NCI-H69 (cell line): ENCODE measurements at places on chromosomes 4 and X.

DNA sequence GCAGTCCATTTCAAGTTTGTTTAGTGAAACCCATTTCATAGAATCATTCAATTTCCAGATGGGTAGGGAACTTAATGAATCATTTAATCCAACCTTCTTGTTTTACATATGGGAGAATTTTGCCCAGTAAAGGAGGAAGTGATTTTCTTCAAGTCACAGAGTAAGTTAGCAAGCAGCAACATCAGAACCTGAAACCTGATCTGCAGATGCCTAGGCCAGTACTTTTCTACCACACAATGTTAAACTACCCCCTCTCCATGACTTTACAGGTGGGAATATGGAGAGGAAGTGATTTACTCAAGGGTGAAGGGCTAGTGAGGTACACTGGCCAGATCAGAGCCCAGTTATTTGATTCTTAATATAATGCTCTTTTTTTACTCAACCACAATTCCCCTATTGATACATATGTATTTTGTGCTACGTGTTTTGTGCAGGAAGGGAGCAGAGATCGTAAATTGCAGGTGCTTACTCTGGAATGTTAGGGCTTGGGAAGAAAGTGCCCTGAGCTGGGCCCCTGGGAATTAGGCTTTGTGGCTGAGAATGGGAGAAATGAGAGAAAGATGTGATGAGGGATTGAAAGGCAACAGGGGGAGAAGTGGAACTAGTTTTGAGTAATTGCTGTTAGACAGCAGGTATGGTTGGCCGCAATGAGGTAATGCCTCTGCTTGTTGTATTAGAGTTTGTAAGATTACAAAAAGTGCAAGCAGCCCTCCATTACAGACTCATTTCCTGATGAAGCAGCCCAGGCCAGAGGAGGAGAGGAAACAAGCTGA, 6.8 kb downstream of the LHFPL1 start:
- DNase-seq, result no peak

DNA sequence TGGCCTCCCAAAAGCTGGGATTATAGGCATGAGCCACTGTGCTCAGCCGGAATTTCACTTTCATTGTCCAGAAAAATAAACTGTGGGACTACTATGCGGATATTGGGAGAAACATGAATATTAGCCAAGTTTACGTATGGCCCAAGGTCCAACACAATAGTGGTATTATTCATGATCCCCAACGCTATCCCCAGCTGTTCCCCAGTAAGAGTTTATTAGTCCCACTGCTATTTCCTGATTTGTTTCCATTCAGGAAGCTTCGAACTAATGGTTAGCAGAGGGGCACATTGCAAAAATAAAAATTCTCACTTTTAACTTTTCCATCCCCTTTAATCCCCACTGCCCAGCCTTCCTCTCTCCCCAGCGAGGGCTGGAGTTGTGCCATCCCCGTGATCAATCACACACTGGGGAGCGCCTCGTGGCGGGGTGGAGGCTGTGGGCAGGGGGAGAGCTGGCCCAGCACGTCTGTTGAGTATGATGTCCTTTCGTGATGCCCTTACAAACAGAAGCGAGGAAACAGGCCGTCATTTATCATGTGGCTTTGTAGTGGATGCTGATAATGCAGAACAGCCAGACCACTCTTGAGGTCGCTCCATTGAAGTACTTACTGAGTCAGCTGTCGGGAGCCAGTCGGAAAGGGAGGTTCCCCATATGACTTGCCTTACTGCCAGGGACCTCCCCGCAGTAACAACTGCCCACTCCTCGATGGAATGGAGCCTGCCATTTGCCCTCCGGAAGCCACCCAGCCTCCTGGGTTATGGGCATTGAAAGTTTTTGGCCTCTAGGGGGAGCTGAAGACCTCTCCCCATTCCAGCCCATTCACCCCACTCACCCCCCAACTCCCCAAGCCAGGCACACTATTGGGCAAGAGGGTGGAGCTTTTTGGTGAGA, 117.0 kb downstream of the KDR start:
- peak; percentile 1 for DNase-seq

DNA sequence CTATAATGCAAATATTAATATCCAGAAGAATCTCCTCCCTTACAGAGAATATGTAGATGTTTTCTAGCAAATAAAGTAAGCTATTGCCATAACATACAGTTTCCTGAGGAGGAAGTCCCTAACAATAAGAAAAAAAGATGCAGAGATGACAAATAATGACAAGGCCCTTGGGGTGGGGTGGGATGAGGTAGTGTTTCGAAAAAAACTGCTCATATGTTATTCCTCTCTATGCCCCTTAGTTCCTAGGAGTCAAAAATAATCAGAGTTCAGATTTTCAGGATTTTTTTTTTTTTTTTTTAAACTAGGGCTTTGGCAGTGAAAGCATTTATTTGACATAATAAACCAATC, 99.0 kb downstream of the ZAR1 start:
- no peak for DNase-seq

DNA sequence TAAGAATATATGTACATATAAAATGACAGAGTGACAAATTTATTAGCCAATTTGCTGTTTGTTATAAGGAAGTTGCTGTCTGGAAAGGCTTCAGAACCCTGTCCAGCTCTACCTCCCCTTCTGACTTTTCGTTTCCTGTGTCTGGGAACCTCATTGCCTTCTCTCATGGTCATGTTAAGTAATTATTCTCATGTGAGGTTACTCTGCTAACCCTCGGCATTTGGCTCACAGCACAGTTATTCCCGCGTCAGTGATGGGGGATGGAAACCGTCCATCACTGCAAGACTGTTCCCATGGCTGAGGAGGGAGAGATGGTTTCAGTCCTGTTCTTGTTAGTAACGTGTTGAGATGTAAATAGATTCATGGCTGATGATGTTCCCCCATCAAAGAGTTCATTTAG, 11.9 kb downstream of the EDNRA start:
- DNase-seq, result no peak

GRCh38 chrX:118941147-118941546, 33.3 kb upstream of the LONRF3 start:
- no peak for DNase-seq

GRCh38 chrX:154373340-154374306, 811 bp downstream of the FLNA start:
- peak; percentile 75 for DNase-seq

GRCh38 chr4:7197910-7198309, 5.6 kb downstream of the SORCS2 start:
- peak; percentile 35 for DNase-seq

DNA sequence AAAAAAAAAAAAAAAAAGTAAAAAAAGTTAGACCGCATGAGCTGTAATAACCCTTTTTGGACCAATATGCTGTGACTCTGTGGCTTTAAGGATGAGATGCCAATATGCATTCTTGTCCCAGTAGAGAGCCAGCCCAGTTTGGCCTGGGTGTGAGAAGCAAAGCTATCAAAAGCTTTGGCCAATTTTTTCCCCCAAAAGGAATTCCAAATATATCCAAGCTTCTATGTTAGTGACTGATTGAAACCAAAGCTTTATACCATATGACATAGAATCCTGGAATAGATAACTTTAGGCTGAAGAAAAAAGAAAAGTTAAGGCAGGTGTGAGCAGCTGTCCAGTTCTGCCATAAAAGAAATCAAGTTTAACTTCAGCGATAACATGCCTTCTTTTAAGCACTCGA, 30.5 kb upstream of the RBPJ start:
- DNase-seq, result no peak

DNA sequence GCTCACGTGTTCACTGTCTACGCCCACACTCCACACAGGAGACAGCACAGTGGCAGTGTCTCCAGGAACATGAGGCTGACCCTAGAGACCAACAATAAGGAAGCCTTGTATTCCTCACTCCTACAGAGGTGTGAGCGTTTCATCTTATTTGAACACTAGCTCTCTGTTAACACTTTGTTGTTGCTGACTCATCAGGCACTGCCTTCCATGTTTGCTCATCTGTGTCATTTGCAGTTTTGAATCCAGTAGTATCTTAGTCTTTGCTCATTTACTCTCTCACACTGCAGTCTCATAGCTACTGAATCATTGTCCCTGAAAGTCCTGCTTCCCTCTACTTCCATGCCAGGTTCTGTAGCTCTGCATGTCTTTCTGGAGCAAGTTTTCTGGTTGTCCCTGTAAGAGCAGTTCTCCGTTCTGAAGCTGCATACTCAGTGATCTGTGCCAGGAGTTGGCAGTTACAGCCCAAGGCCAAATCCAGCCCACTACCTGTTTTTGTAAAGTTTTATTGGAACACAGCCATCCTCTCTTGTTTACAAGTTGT, 80.3 kb upstream of the DCLK2 start:
- DNase-seq, result peak; percentile 73

DNA sequence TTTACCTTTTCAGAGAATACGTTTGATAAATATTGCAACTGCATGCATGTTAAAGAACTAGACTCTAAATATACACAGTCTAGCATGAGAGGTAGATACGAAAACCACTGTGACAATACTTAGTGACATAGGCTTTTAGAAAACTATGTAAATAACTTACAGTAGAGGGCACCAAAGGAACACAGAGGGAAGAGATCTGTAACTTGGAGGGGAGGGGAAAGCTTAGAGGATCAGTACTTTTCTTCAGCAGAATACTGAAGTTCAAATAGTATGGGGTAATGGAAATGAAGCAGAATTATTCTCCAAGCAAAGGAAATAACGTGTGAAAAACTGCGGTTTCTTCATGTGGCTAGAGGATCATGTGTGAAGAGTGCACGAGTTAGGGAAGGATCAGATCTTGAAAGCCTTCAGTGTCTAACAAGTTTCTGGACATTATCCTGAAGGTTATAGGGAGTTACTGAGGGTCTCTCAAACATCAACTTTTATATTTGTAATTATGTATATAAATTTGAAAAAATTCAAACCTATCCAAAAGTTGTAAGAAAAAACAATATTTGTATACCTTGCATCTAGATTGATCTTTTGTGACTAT, 264.3 kb downstream of the NPFFR2 start:
- peak; percentile 23 for DNase-seq

DNA sequence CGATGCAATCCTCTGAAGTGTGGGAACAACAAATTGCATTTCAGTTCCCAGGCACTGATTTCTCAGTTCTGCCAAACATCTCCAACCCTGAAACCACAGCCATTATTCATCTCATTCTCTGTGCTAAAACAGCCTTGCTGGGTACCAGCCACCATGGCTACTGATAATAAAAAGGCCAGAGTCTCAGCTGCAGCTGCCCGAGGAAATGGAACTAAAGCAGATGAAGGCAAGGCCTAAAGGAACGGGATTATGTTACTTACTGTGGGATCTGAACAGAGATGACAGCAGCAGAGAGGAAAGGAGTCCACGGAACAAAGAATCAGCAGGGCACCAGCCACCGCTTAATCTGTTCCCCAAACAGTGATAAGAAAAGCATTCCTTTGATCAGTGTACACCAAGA, 155.7 kb downstream of the PAPSS1 start:
- DNase-seq, result no peak
